ENCODE measurements at places on chromosomes 11 and 22.

GRCh38 chr11:60995798-60996197, 24.3 kb downstream of the CD6 start:
- DNase-seq: no peak

DNA sequence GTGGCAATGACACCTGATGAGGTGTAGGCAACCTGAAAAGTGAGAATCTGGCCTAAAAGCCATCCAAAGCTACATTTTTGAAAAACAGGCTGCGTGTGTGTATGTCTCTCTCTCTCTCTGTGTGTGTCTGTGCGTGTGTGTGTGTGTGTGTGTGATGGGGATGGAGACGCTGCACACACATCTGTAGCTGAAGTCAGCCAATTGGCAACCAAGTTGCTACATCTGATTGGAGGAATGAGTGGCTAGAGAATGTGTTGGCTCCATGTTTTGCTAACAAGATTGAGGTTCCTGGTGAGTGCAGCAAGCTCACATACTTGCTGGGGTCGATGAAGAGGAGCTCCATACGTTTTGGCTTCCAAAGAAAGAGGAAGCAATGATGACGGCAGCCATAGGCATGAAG, 311.4 kb upstream of the NCAM1 start:
- no peak for DNase-seq

- no peak for DNase-seq
Measured at GRCh38 chr11:83990160-83990733, 704.1 kb upstream of the CCDC90B start.

DNA sequence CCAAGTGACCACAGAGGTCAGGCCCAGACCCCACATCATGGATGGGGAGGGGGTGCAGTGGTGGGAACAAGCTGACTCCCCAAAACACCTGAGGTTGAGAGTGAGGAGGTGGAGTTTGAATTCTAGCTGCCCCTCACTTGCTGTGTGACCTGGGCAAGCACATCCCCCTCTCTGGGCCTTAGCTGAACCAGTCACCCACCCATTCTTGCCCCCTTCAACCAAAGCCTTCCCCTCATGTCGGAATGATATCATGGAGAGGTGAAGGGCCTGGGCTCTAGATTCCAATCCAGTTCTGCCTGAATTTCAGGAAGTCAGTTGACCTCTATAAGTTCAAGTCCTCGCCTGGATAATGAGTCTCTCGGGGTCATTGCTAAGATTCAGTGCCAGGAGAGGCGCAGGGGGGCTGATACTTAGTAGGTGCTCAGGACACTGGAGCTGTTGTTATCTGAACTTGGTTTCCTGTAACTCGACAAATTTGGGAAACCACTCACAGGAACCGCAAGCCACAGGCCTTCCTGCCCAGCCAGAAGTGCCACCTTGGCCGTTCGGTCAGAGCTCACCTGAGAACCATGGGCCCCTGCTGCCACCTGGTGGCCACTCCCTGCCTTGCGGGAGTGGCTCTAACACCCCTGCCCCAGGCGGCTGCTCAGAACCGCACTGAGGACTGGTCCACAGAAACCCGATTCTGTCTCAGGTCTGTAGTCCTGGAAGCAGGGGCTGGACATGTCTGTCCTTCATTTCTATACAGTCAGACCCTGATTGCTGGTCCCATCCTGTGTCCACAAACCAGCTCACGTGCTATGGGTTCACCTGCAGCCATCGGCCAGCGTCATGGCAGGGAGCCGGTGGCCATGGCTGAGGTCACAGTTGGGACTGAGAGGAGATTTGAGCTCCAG, 6.9 kb downstream of the CDC42EP1 start:
- peak; percentile 85 for DNase-seq

DNA sequence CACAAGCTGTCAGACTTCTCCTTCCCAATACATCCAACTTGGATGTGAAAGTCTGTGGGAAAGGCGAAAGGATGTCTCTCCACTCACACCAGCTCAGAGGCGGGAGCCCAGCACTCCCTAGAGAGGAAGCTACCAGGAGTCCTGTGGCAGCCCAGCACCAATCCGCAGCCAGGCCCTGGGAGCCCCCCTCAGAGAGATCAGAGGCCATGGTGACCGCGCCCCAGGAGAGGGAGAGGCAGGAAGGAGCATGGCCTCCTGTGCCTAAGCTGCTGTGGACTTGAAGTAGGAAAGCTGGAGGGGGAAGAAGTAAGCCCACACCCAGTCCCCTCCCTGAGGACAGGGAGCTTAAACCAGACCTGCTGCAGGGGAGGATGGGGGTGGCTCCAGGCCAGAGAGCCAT, 24.4 kb upstream of the IGSF9B start:
- DNase-seq: no peak

DNA sequence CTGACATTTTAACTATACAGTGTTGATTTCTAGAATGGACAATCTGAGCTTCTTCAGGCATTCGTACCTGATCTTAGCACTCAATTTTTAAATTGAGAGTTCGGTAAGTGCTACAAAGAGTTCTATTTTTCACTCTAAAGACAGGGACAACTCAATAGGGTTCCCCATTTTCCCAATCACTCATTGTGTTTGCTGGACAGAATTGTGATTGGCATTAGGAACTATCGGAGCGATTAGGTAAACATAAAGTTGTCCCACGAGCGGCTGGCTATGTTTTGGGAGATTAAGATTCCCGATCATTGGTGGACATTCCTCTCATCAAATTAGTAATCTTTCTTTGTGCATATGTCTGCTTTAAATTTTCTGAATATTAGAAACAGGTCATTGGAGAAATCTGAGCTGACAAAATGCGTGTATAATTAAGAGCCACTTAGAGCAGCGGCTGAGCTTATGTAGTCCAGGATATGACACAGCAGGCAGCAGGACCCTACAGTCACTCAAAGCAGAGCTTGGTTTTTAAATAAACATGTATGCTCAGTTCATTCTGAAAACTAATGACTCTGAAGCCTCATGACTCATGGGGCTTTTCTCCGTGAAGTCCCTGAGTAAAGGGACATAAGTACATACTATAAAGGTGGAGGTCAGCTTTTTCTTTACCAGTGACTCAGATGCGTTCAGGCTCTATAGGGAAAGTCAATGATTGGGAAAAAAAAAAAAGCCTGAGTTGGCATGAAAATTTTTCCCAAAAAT, 109.4 kb downstream of the GRIA4 start:
- no peak for DNase-seq

DNA sequence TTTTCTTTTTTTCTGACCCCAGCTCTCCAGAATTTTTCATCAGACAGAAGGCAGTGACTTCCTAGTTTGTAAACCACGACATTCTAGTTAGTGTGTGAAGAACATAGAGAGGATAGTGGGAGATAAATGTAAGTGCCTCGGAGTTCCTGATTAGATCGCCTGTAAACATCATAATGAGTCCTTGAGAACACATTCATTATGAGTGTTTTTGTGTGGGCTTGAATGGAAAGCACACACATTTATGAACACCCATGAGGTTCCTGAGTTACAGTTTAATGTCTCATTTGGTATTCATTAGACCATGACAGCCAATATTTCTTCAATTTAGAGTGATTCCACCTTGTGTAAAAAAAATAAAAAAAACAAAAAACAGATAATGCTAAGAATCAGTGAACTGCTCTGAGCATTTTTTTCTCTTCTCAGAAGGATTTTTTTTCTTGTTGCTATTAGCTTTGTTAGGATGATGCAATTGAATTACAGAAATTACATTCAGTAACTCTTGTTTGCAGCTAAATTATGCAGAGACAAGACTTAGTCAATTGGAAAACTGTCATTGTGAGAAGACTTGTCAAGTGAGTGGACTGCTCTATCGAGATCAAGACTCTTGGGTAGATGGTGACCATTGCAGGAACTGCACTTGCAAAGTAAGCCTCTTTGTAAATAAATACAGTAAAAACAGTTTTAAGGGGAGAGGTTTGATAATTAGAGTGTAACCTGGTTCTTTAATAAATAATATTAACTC, 257.6 kb downstream of the NELL1 start:
- DNase-seq: no peak

GRCh38 chr22:43260331-43261231, 73.6 kb upstream of the TTLL12 start:
- DNase-seq: no peak

GRCh38 chr11:16611926-16612565, 126.4 kb upstream of the C11orf58 start:
- DNase-seq: no peak

GRCh38 chr22:35150183-35151107, 84.5 kb downstream of the ISX start:
- no peak for DNase-seq

DNA sequence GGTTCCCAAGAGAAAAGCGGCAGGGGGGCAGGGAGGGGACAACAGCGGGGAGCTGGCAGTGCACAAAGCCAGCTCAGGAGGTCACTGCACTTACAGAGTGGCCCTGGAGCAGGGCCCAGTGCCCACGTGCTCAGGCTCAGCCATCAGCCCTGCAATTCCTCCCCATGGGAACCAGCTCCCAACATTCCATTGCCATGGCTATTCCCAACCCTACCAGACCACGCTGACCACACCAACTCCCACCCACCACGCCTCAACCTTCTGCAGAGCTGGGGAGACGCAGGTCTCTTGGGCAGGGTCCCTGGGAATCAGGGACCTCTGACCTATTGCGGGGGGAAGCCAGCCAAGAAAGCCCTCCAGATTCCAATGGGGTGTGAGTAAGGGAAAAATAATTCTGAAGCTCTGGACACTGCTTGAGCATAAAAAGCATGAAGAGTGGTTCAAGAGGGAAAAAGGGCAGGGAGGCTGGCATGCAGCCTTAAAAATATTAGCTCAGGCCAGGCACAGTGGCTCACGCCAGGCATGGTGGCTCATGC, 38.3 kb upstream of the TFIP11 start:
- DNase-seq: no peak

DNA sequence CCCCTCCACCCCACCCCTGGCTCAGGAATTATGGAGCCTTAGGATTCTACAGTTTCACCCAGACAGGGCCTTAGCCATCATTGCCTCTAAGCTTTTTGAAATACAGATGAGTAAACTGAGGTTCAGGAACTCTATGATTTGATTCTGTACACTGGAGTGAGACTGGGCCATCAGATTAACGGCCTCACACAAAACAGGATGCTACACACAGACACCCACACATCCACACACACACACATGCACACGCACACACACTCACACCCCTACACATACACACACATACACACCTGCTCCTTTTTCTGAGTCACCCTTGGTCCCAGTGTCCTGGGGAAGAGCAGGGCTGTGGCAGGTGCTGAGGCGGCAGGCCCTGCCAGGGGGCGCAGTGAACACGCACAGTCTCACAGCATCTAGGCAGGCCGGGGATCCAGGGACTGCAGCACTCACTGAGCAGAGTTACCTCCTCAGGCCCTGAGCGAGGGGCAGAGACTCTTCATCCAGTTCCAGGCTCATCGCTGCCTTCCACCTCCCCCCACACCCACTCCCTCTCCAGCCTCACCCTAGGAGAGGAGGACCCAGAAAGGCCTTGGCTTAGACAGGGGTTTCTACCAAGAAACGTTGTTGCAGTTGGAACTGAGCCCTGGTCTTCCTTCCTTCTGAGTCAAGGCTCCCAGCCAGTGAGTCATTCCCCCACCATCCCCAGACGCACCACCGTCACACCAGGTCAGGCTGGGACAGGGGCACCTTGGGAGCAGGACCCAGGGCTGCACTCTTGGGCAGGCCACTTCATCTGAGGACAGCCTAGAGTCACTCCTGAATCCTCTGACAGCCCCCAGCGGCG, 89.8 kb upstream of the PARVA start:
- DNase-seq: no peak

- no peak for DNase-seq
Measured at GRCh38 chr22:24976442-24977218, 24.1 kb downstream of the KIAA1671 start.

All from stimulated activated CD8-positive, alpha-beta memory T cell treated with anti-CD3 and anti-CD28 coated beads, Interleukin-7, amount 100 ng/mL, for 1 hour (primary cell).